Hepatocyte (in vitro differentiated cells): ENCODE measurements at places on chromosomes 5 and 9. TPM values are rescaled to one million over a fixed set of nuclear protein-coding genes. Genes with fewer than 3 reads are reported as not detected.

- DNase-seq = no peak
These were observed 8.0 kb downstream of the KLF9 start for GRCh38 chr9:70406434-70406862.

The FOXI1 gene
- total RNA-seq = not detected in 2 replicates

GRCh38 chr5:33118761-33119415 lies 321.9 kb upstream of the TARS1 start:
- DNase-seq = no peak

The NTNG2 gene
- total RNA-seq = 0.20 and 1.8 TPM in 2 replicates

DNA sequence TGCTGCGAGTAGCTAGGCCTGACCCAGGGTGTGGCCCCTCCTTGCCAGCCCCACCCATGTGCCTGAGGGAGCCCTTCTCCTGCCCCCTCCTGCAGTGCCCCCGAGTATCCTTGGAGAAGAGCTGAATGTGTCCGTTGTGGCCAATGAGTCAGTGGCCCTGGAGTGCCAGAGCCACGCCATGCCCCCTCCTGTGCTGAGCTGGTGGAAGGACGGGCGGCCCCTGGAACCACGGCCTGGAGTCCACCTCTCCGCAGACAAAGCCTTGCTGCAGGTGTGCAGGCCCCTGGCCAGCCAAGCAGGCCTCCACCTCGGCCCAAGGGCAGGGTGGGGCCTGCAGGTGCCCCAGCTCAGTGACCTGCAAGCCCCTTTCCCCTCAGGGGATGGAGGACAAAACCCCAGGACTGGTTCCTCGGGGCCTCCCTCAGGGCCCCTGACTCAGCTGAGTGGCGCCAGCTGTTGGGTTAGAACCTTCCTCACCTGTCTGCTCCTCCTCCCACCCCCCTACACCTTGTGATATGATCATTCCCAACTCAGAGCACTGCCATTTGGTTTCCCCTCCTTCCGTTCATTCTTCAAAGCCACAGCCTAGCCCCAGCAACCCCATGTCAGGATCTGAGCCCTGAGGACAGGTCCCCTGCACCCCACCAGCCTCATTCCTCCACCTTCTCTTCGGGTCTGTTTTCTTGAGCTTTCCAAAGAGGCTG lies 80.0 kb upstream of the ASS1 start:
- no peak for DNase-seq

GRCh38 chr5:103793595-103794182 lies 231.1 kb upstream of the NUDT12 start:
- no peak for DNase-seq

The LCN1 gene
- not detected in 2 replicates for total RNA-seq

The ARHGEF39 gene
- 1.8 and 9.4 TPM in 2 replicates for total RNA-seq

GRCh38 chr9:112532427-112532826 lies 45.8 kb downstream of the KIAA1958 start:
- DNase-seq = no peak
